ENCODE measurements at places on chromosomes 7 and 10. TPM values are rescaled to one million over a fixed set of nuclear protein-coding genes. Genes with fewer than 3 reads are reported as not detected.

Gene SORCS1
- not detected for total RNA-seq

Gene OR6B1
- not detected for total RNA-seq

Gene EVX1
- not detected for total RNA-seq

Gene ZNF503
- 5.1 TPM for total RNA-seq

Gene C7orf33
- not detected for total RNA-seq

Gene PNLIPRP3
- 13.4 TPM for total RNA-seq

Gene ASZ1
- not detected for total RNA-seq

Gene OR13A1
- not detected for total RNA-seq

Gene LRGUK
- 0.17 TPM for total RNA-seq

Gene PLXDC2
- total RNA-seq: 5.1 TPM

Gene LLCFC1
- not detected for total RNA-seq

Gene DMBT1
- total RNA-seq: 0.07 TPM

Gene GIMAP8
- total RNA-seq: 0.07 TPM

Gene MCM10
- total RNA-seq: 35.1 TPM

Gene PROSER2
- total RNA-seq: 22.2 TPM
